ENCODE measurements at places on chromosomes 6 and 20. TPM values are rescaled to one million over a fixed set of nuclear protein-coding genes. Genes with fewer than 3 reads are reported as not detected.

- DNase-seq: no peak
Measured at GRCh38 chr6:132865829-132866228, 51.5 kb downstream of the RPS12 start.

- peak; percentile 77 for DNase-seq
Measured at GRCh38 chr6:17987697-17988421, 424 bp upstream of the KIF13A start.

DNA sequence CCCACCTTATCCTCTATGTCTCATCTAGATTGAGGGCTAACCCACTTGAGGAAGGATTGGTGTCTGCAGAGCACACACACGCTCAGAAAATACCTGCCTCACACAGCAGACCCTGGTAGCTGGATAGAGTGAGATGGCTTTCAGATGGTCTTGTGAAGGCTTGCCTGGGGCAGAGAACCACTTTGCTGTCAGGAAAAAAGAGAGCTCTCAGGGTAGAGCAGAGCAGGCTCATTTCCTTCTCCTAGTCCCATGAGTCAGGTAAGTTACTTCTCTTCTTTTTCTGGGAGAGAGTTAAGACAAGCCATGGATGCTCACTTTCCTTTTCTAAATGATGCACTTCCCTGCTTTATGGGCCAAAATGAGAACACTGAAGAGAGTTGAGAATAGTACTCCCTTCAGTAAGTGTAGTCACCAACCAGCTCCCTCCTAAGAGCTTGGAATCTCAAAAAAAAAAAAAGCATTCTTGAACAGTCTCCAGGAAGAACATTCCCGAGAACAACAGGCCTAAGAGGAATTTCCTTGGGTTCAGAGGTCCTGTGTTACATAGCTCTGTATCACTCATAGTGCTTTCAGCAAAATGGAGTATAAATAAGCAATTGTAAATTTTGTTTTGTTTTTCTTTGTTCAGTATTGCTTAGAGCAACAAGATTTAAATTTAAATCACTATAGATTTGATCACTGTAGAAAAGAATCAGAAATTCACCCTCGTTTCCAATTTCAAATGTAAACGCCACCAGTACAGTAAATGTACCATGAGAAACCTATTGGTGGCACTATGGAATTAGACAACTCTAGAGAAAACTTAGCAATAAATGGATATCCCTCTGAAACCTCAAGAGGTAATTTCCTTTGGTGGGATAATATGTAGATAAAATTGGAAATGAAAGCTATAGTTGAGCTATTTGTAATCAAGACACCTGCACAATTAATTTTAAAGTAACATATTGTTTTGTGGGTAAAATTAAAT, 530.3 kb downstream of the RFPL4B start:
- no peak for DNase-seq

GRCh38 chr6:97462938-97463598, 180.1 kb upstream of the MMS22L start:
- DNase-seq: no peak

- no peak for DNase-seq
Measured at GRCh38 chr6:113120224-113120581, 736.9 kb upstream of the MARCKS start.

DNA sequence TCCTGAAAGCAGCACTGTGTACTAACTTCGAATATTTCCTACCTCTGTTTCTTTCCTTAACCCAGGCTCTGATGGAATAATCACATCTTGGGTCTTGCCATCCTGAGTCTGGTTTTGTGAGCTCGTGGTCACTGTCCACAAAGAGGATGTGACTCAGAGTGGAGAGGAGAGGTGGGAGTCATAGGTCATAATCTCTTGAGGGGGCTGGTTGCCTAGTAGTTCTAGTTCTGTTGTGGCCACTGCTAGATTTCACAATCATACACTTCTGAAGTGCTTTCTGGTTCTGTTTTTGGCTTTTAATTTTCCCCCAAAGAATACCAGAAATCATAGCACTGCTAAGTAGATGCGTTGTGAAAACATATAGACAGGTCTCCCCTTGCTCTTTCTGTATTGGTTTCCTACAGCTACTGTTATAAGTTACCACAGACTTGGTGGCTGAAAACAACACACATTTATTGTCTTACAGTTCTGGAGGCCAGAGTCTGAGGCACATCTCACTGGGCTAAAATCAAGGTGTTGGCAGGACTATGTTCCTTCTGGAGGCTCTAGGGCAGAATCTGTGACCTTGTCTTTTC, 102.8 kb downstream of the NRSN1 start:
- DNase-seq: no peak

DNA sequence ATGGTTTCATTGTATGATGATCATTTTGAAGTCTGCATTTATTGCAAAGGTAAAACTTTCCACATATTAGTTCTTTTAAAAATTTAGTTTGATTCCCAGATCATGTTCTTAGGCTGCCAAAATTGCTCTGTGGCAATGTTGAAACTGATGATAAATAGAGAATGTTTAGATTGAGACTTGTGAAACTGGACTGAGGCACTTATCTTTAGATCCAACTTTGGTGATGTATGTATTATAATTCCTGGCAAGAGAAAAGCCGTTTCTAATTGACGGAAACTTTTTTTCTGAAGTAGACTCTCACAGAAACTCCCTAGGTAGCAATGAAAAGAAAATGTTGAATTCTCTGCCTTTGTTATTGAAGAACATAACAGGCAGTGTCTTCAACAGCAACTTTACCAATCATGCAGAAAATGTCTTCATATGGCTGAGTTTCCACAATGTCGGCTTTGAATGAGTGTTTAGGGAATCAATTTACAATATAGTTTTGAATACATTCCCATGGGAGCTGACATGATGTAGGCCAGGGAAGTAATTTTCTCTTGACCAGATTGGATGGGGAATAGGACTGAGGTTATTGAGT, 456.2 kb downstream of the CD109 start:
- no peak for DNase-seq

- no peak for DNase-seq
Measured at GRCh38 chr6:148954934-148955333, 208.1 kb downstream of the UST start.

DNA sequence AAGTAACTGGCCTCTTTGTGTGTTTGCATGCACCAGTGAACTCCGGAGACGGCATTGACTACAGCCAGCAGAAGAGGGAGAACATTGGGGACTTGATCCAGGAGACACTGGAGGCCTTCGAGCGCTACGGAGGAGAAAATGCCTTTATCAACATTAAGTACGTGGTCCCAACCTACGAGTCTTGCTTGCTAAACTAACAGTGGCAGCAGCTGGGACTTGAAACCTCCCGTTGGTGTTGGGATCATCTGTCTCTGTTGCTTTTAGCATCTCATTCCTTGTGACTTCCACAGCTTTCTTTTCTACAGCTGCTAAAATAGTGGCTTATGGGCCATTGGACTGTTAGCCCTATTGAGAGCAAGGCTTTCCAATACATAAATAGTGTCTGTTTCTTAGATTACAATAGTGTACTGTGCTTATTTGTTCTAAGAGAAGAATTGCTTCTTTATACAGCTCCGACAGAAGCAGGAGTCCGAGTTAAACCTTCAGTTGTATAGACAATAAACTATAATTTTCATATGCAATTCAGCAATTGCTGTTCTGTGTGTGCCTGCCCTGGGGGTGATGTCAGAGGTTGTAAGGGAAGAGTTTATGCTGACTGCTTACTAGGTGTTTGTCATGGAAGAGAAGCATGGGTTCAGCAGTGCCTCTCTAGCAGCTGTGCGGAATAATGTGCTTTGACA, 99.6 kb upstream of the QKI start:
- no peak for DNase-seq

DNA sequence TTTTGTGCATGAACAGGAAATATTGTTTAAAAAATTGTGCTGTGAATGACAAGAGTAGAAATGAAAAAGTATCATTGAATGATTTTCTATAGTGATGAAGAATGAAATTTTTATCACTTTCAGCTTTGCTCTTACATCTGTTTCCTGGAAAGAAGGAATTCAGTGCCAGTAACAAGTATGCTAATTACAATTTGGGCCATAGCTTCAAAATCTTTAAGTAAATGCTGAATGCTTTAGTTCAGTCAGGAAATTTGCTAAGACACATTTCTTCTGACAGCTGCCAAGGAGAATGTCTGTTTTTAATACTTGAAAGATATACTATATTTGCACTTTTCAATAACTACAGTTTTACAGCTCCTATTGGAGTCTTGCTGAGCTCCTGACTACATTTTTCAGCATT, 203.7 kb upstream of the RSPO3 start:
- DNase-seq: no peak

- no peak for DNase-seq
Measured at GRCh38 chr6:71103130-71103529, 146.3 kb upstream of the B3GAT2 start.

GRCh38 chr6:105196076-105196475, 16.3 kb upstream of the POPDC3 start:
- no peak for DNase-seq

DNA sequence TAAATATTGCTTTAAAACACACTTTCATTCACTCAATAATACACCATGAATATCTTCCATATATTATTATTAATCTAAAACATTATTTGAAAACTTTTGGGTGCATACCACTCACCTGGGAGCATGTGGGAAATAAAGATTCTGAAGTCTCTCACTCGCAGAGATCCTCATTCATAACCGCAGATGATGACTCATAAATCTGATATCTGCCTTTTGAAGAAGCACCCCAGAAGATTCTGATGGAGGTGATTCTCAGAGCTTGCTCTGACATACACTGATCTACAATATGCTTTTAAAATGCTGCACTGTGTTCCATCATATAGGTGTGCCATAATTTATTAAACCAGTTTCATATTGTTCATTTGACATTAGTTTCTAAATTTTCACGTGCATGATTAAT, 135.0 kb upstream of the SGK1 start:
- no peak for DNase-seq

GRCh38 chr6:17347012-17347411, 46.4 kb upstream of the CAP2 start:
- no peak for DNase-seq

- no peak for DNase-seq
Measured at GRCh38 chr6:154522576-154522975, 12.1 kb upstream of the CNKSR3 start.

GRCh38 chr6:87701344-87701675, 723 bp downstream of the AKIRIN2 start:
- no peak for DNase-seq

DNA sequence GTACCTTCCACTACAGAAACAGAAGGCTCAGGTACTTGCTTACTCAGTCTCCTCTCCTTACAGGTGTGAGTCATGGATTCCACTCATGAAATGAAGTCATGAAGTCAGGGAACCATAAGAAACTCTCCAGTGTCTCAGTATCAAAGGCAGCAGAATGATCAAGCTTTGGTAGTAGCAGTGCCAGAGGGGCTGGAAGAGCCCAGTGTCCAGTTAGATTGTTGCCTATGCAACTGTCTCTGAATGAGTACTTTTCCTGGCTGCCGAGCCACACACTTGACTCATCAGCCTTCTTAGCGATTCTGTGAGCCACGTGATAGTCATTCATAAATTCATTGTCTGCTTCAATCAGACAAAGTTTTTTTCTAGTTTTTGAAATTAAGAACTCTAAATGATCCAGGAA, 52.2 kb upstream of the DTNBP1 start:
- DNase-seq: no peak

DNA sequence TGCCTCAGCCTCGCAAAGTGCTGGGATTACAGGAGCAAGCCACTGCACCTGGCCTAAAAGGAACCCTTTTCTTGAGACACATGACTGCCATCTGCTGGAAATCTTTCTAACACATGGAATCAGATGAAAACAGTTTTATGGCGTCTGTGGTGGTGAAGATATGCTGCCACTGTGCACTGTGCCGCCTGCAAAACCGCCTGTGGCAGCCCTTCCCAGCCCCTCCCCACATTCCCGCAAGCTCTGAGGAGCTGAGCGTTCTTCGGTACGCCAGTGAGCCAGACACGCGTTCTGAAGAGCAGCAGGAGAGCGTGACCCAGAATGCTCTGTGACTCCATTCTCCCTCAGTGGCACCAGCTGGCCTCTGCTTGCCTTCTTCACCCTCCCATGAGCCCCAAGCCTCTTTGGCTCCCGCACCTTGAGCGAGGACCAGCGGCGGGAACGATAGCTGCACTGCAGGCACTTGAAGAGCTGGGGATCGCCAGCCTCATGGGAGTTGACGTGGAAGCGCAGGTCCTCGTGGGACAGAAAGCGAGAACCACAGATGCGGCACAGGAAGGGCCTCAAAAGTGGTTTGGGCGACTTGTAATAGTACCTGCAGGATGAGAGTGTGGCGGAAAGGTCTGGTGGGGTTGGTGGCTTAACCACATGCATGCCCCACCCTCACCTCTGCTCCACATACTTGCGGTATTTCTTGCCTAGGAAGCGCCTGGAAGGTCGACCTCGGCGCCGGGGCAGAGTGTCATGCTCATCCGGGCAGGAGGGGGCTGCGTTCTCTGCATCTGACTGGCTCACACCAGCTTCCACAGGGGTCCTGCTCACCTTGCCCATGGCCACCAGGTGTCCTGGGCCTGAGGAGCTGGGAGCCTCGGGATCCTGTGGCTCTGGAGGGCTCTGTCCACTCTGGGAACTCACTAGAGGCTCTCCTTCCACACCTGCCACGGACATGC, 8.7 kb downstream of the ZNF335 start:
- no peak for DNase-seq

DNA sequence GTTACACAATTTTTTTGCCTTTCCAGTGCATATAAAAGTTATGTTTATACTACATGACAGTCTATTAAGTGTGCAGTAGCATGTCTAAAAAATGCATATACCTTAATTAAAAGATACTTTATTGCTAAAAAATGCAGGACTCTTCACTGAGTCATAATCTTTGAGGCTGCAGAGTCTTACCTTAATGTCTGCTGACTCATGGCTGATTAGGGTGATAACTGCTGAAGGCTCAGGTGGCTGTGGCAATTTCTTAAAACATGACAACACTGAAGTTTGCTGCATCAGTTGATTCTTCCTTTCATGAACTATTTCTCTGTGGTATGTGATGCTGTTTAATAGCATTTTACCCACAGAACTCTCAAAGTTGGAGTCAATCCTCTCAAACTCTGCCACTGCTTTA, 19.1 kb downstream of the ZSCAN23 start:
- no peak for DNase-seq

Gene PNPLA1
- total RNA-seq: not detected

Gene ZHX3
- 34.2 TPM for total RNA-seq

Gene KCNG1
- total RNA-seq: 0.27 TPM

Gene NOTCH4
- total RNA-seq: 22.4 TPM

Gene EBF4
- total RNA-seq: 6.5 TPM

Gene SLC35D3
- not detected for total RNA-seq

Gene GABRR1
- total RNA-seq: not detected

Gene PARD6B
- total RNA-seq: 4.6 TPM

Gene FRMD1
- total RNA-seq: 0.79 TPM
